T-helper 1 cell treated with Interleukin-12 subunit alpha and Interleukin-12 subunit beta and Interleukin-4 antibody, amounts not matched to agents 30 ng/mL and 1 ng/mL, for 36 hours (primary cell): ENCODE measurements at places on chromosomes 7 and 10. TPM values are rescaled to one million over a fixed set of nuclear protein-coding genes. Genes with fewer than 3 reads are reported as not detected.

Gene RAB19
- 16.3 and 16.5 TPM in 2 replicates for total RNA-seq

Gene ITGB8
- total RNA-seq = not detected in 2 replicates

Gene ALOX5
- 29.6 and 30.1 TPM in 2 replicates for total RNA-seq

Gene HELLS
- total RNA-seq = 111 and 114 TPM in 2 replicates

Gene ANXA8
- 0.32 and 0.66 TPM in 2 replicates for total RNA-seq

Gene JCAD
- 0.44 and 0.78 TPM in 2 replicates for total RNA-seq

Gene IFIT3
- 11.2 and 11.4 TPM in 2 replicates for total RNA-seq

Gene COBL
- not detected in 2 replicates for total RNA-seq

Gene CADPS2
- total RNA-seq = not detected in 2 replicates

Gene SPDYE6
- total RNA-seq = not detected in 2 replicates

Gene TBX20
- 0.22 and 0.25 TPM in 2 replicates for total RNA-seq

Gene CDC14C
- total RNA-seq = not detected in 2 replicates

Gene STMP1
- 23.9 and 24.1 TPM in 2 replicates for total RNA-seq

Gene GIMAP1
- 27.2 and 27.3 TPM in 2 replicates for total RNA-seq

Gene HIBADH
- total RNA-seq = 11.5 and 12.7 TPM in 2 replicates

Gene SLC18A2
- not detected in 2 replicates for total RNA-seq

Gene ACHE
- 0.17 and 0.42 TPM in 2 replicates for total RNA-seq

Gene ADRB1
- 0.12 TPM in 1 of 2 replicates, not detected in the other for total RNA-seq

Gene HOXA4
- total RNA-seq = 0.22 TPM in 1 of 2 replicates, not detected in the other

Gene PTPRZ1
- not detected in 2 replicates for total RNA-seq

Gene ELN
- not detected in 2 replicates for total RNA-seq

Gene PPP1R3C
- total RNA-seq = 0.07 TPM in 1 of 2 replicates, not detected in the other
